ENCODE measurements at places on chromosomes 3 and 15. TPM values are rescaled to one million over a fixed set of nuclear protein-coding genes. Genes with fewer than 3 reads are reported as not detected.
A peak's percentile ranks its signal among the peaks of the same experiment; 100 is the strongest.

FAM227B gene
- total RNA-seq, result 3.1 TPM

ZDHHC19 gene
- total RNA-seq, result not detected

INSYN1 gene
- not detected for total RNA-seq

SAMMSON gene
- not detected for total RNA-seq

CAMK2N2 gene
- 0.18 TPM for total RNA-seq

PLSCR5 gene
- not detected for total RNA-seq

DNA sequence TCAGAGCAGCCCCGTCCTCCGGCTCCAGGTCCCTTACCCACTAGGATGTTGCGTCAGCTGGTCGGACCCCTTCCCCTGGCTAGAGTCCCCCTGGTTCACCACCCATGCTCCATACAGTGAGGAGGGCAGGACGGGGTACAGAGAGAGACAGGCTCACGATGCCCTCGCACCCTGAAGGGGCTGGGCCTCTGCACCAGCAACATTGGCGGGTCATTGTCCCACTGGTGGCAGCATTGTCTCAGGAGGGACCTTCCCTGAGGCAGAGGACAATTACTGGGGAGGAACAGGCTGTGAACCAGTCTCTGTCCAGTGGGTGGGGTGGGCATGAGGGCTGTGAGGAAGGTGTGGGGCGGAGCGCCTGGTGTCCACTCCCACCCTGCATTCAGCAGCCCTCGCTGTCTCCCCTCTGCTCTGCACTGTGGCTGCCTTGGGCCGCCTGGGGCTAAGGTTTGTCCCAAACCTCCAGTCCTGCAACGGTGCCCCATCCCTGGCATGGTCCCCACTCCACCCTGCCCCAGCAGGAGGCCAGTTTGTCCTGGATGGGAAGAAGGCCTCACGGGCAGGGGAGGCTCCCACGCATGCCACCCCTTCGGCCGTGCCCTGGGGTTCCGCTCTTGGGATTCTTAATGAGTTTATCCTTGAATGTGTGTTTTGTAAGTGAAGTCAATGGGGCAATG lies 48.0 kb upstream of the KLF13 start:
- H3K4me1 ChIP-seq, result peaks cover 7% of the 10 kb centered on the region
- H3K36me3 ChIP-seq, result no peaks in the 10 kb centered on the region
- H3K27ac ChIP-seq, result no peak overlapping the region

DNA sequence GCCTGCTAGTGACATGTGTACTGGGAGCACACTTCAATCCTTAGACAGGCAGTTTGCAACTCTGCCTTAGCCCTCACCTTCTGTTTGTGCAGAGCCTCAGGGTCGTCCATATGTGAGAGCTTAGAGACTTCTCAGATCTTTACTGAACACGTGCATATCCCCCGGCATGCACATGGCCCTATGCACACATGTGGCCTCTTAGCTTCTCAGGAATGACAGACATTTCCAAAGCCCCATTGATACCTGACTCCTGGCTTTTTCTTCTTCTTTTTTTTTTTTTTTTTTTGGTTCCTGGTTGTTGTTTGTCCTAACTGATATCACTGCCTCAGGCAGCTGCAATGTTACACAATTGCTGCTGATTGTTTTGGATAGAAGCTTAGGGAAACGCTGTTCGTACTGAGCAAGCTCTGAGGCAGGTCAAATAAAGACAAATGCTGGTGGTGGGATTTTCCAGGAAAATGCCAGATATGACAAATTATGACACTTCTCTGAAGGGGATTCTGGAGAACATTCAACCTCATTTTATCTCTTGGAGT lies 107.2 kb upstream of the RGMA start:
- DNase-seq, result no peak
- H3K27ac ChIP-seq, result no peak overlapping the region
- no peaks in the 10 kb centered on the region for H3K4me1 ChIP-seq

DNA sequence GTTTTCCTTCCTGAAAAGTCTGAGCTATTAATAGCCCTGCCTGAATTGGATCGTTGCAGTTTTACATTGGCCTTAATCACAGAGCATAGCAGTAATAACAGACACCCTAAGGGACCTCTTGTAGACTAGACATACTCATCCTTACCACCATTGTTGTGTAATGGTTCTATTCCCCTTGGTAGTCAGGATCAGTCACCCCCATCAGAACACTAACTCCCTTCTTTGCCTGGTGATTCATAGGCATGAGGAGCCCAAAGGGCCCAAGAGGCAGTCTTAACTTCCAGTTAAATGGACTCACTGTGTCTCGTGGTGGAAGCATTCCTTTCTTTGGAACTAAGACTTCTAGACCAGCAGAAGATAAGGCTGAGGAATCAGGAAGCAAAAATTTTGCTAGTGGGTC lies 20.2 kb downstream of the CGGBP1 start:
- H3K27ac ChIP-seq, result no peak overlapping the region
- H3K27me3 ChIP-seq, result peaks cover 3% of the 10 kb centered on the region
- H3K4me1 ChIP-seq, result peaks cover 14% of the 10 kb centered on the region
- no peak for DNase-seq
- no peaks in the 10 kb centered on the region for H3K36me3 ChIP-seq

DNA sequence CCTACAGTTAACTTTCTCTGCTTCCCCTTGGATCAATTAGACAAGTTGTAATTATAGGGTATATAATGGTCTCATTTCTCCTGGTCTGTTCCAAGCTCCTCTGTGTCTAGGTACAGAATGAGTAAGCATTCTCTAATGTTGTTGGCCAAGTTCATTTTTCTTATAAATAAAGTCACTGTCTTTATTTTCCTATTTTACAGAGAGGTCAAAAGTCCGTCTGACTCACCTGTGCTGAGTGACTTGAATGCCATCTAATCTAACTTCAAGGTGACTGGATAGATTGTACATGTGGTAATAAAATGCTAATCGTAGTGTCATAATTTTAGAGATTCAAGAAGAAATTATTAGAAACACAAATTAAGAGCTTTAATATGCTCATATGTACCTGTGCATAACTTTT lies 500.2 kb downstream of the PDCD6IP start:
- no peaks in the 10 kb centered on the region for H3K27me3 ChIP-seq
- no peak overlapping the region for H3K27ac ChIP-seq
- H3K4me1 ChIP-seq, result no peaks in the 10 kb centered on the region
- H3K36me3 ChIP-seq, result no peaks in the 10 kb centered on the region
- DNase-seq, result no peak

- no peaks in the 10 kb centered on the region for H3K27me3 ChIP-seq
- H3K4me3 ChIP-seq, result no peak overlapping the region
- DNase-seq, result peak; percentile 30
- peaks cover 3% of the 10 kb centered on the region for H3K36me3 ChIP-seq
Observed at GRCh38 chr3:188389711-188390342, 235.9 kb downstream of the LPP start.

DNA sequence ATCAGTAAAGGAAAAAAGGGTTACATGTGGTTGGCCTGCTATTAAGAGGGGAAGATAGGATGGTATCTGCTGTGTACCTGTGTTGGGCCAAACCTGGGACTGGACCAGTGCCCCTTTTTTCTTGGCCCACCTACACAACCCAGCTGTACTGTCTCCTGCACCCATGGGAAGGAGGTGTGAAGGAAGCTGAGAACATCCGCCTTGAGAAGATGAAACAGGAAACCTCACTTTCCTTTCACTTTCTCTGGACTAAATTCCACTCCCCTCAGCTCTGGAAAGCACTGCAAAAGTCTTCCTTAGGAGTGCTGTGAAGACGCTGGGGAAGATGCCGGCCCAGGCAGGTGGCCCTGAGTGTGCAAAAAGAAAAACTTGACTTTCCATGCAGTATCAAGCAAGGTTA lies 37.6 kb downstream of the LRRN1 start:
- H3K4me1 ChIP-seq, result peaks cover 2% of the 10 kb centered on the region
- DNase-seq, result no peak

DNA sequence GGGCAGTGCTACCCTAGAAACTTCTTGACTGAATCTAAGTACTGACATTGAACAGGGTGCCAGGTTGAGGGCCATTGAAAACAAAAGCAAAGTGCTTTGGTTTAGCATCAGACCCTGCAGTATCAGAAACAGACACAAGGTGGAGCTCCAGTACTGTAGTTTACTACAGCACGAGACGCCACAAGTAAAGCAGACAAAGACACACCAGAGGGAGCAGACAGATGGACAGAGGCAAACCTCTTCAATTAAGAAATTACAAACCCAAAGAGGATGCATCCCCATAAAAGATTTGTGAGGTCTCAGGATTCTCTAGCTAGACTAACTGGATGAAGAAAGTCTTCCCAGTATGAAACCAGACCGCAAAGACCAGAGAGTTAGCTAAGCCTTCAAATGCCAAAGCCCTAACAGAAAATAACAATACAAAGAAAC lies 16.6 kb downstream of the TOP2B start:
- DNase-seq, result peak; percentile 65
- no peak overlapping the region for H3K4me3 ChIP-seq
- H3K36me3 ChIP-seq, result peaks cover 49% of the 10 kb centered on the region
- no peak overlapping the region for H3K27ac ChIP-seq
- no peaks in the 10 kb centered on the region for H3K27me3 ChIP-seq

DNA sequence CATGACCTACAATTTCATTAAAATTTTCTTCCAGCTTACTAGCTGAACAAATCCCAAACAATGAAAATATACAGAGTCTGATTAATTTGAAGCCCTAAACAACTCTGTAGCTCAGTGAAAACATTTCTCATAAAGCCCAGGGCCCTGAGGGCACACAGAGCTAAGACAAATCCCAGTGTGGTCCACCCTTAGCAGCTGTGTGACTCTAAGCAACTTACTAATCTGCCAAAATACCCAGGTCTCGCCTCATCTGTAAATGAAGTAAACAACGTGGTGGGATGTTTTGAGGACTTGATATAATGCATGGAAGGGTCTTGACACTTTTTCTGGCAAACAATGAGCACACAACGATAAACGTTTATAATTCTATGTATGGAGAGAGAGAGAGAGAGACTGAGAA lies 158.4 kb downstream of the FHIT start:
- no peak overlapping the region for H3K4me3 ChIP-seq
- peaks cover 1% of the 10 kb centered on the region for H3K27me3 ChIP-seq
- H3K4me1 ChIP-seq, result no peaks in the 10 kb centered on the region
- H3K27ac ChIP-seq, result no peak overlapping the region
- H3K36me3 ChIP-seq, result no peaks in the 10 kb centered on the region

GRCh38 chr15:63553388-63553791 lies 43.8 kb upstream of the FBXL22 start:
- H3K4me1 ChIP-seq, result peaks cover 29% of the 10 kb centered on the region
- no peak for DNase-seq
- peak overlapping the region; percentile 51 for H3K27ac ChIP-seq
- H3K36me3 ChIP-seq, result peaks cover 40% of the 10 kb centered on the region
- no peak overlapping the region for H3K4me3 ChIP-seq

- no peaks in the 10 kb centered on the region for H3K36me3 ChIP-seq
- H3K4me3 ChIP-seq, result no peak overlapping the region
- DNase-seq, result no peak
- H3K27ac ChIP-seq, result no peak overlapping the region
Observed at GRCh38 chr15:95684126-95684525, 646.4 kb upstream of the NR2F2 start.

DNA sequence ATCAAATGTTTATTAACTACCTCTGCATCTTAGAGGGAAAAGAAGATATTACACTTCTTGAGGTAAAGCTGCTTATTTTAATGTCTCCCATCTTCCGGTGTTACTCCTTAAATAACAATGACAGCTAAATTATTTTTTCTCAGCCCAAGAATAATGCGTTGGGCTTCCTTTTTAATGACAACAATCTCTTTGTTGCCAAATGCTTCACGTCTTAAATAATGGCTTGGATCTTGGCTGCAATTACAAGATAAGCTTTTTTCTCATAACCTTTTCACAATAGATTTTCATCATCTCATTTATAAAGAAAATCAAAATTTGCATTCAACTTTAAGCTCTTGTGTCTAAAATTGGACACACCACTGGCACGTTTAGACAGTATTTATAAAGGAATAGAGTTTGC lies 89.2 kb upstream of the COL8A1 start:
- H3K27ac ChIP-seq, result no peak overlapping the region
- no peak for DNase-seq
- peaks cover 4% of the 10 kb centered on the region for H3K4me1 ChIP-seq
- H3K36me3 ChIP-seq, result no peaks in the 10 kb centered on the region
- H3K4me3 ChIP-seq, result no peak overlapping the region
- peaks cover 2% of the 10 kb centered on the region for H3K27me3 ChIP-seq

DNA sequence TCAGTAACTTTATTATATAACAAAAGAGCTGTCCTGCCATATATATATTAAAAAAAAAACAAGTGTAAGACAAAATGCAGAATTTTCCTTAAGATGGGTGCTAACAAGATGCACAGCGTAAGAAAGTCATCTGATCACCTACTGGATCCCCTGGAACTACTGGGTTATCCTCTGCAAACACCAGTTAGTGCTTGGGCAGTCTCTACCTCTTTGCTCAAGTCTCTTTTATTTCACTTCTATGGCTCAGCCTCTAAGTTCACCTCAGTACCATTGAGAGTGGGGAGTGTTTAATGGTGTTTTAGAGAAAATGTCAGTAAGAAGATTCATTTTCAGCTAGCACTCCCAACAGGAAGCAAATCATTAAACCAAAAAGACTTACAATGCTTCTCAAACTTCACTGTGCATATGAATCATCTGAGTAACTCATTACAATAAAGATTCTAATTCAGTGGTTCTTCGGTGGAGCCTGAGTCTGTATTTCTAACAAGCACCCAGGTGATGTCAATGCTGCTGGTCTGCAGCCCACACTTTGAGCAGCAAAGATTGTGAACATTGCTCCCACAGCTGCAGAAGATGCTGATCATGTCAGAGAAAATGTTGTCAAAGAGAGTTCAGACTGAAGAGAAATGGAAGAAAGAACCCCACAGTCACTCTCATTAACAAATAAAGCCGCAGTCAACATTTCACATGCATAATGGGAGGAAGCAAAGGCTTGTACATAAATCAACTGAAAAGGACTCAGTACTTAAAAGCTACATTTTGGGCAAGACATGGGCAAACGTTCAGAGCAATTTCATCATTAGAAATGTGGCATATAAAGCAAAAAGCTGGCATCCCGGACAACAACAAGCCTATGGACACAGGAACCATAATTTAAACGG lies 227.1 kb upstream of the ATP11B start:
- no peaks in the 10 kb centered on the region for H3K27me3 ChIP-seq
- DNase-seq, result no peak
- H3K4me1 ChIP-seq, result no peaks in the 10 kb centered on the region

DNA sequence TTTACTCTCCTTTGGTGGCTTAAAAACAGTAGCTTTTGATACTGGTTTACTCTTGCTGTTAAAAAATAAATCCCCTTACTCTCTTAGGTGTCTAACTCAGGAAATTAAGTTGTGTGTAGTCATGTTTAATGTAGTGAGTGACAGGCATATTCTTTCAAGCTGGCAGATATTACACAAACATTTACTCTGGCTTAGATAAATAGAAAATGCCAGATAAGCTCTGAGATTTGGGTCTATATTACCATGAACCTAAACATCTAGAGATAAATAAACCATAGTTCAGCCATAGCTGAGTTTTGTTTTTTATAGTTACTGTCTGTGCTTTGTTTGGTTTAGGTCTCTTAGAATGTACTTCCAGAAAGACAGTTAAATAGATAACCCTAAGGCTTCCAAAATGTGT lies 2.4 kb downstream of the SEMA6D start:
- H3K4me3 ChIP-seq, result no peak overlapping the region
- H3K36me3 ChIP-seq, result no peaks in the 10 kb centered on the region
- no peak for DNase-seq

- peak overlapping the region; percentile 88 for H3K4me3 ChIP-seq
- no peaks in the 10 kb centered on the region for H3K27me3 ChIP-seq
- peaks cover 44% of the 10 kb centered on the region for H3K4me1 ChIP-seq
Observed at GRCh38 chr15:84747416-84748273, 747 bp upstream of the ZNF592 start.

GRCh38 chr3:10519236-10519635 lies 13.8 kb upstream of the ATP2B2 start:
- no peak overlapping the region for H3K4me3 ChIP-seq
- no peak for DNase-seq
- H3K4me1 ChIP-seq, result no peaks in the 10 kb centered on the region
- H3K27ac ChIP-seq, result no peak overlapping the region
- H3K27me3 ChIP-seq, result peaks cover 26% of the 10 kb centered on the region

GRCh38 chr3:66450390-66451022 lies 50.3 kb downstream of the LRIG1 start:
- DNase-seq, result no peak
- H3K27me3 ChIP-seq, result no peaks in the 10 kb centered on the region
- H3K36me3 ChIP-seq, result peaks cover 67% of the 10 kb centered on the region
- no peak overlapping the region for H3K27ac ChIP-seq
- H3K4me3 ChIP-seq, result no peak overlapping the region
